IMR-90 (cell line): ENCODE measurements at places on chromosomes 5 and 9. TPM values are rescaled to one million over a fixed set of nuclear protein-coding genes. Genes with fewer than 3 reads are reported as not detected.

- no peak overlapping the region for H3K27ac ChIP-seq
- H3K4me3 ChIP-seq: no peak overlapping the region
- H3K4me1 ChIP-seq: 0 out of 2 replicates have a peak, but pooled peaks cover 2% of the 10 kb centered on the region
- H3K27me3 ChIP-seq: peaks cover 2% of the 10 kb centered on the region; the same call in 1 of the 2 replicates
- DNase-seq: peak; percentile 17
These were observed 71.4 kb downstream of the RALGPS1 start for GRCh38 chr9:126985870-126986498.

- no peak overlapping the region for H3K4me3 ChIP-seq
- H3K27ac ChIP-seq: no peak overlapping the region
- no peaks in the 10 kb centered on the region for H3K36me3 ChIP-seq
- no peaks in the 10 kb centered on the region for H3K27me3 ChIP-seq
- DNase-seq: peak; percentile 80
- peaks cover 21% of the 10 kb centered on the region for H3K4me1 ChIP-seq
These were observed 204.2 kb upstream of the HAPLN1 start for GRCh38 chr5:83924891-83925290.

- no peak overlapping the region for H3K4me3 ChIP-seq
- no peak overlapping the region for H3K27ac ChIP-seq
- H3K27me3 ChIP-seq: peaks cover 36% of the 10 kb centered on the region
- H3K36me3 ChIP-seq: no peaks in the 10 kb centered on the region
- no peaks in the 10 kb centered on the region for H3K4me1 ChIP-seq
These were observed 58.0 kb upstream of the PTPN3 start for GRCh38 chr9:109556061-109556460.

DNA sequence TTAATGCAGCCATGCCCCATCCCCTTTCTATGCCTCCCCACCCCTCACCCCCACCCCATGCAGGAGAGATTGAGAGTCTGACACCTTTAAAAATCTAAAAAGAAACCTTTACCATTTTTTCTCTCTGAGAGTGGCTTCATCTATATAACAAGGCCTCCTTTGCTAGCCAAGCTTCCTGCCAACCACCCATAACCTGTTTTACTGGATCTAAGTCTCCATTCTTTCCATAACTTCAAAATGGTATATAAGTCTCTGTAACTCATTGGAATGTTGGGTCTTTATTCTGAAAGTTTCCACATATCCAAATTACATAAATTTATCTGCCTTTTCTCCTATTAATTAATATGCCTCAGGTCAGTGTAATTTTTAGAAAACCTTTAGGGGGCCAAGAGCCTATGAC is 1174.0 kb downstream of the MAT2B start:
- H3K27me3 ChIP-seq: no peaks in the 10 kb centered on the region
- H3K4me3 ChIP-seq: no peak overlapping the region
- no peak overlapping the region for H3K27ac ChIP-seq
- no peaks in the 10 kb centered on the region for H3K4me1 ChIP-seq
- no peak for DNase-seq

The PCDHA7 gene
- total RNA-seq: under 0.01 and 0.18 TPM in 2 replicates

DNA sequence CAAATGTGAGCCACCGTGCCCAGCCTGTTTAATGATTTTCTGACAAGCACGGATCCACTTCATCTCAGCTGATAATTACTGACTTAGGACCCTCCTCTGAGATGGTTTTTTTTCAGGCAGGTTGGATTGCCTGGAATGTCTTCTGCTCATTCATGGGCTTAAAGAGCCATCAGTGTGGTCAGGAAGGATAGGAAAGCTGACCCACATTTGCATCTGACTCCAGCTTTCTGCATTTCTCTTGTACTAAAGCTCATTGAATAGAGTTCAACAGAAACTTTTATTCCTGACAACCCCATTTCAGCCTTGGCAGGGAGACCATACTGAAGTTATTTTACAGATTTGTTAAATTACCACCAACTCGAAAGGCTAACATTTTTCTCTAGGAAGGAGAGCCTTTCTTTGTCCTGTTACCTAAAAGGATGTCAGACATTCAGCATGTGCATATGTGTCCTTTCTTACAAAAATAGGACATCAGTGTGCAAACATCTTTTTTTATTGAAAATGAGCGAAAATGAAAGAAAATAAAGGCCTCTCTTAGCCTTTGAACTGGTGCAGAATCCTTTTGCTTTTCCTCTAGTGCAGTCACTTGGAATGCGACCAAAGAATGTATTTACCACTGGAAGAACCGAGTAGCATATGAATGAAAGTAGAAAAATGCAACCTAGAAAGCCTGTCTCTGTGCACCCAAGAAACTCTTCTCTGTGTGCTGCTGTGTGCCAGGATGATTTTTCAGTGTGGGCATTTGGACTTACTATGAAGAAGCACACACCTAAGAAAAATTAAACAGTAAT is 26.6 kb downstream of the ADCY2 start:
- H3K36me3 ChIP-seq: no peaks in the 10 kb centered on the region
- H3K4me1 ChIP-seq: no peaks in the 10 kb centered on the region
- H3K27me3 ChIP-seq: no peaks in the 10 kb centered on the region
- H3K27ac ChIP-seq: no peak overlapping the region

- no peaks in the 10 kb centered on the region for H3K4me1 ChIP-seq
- H3K27me3 ChIP-seq: no peaks in the 10 kb centered on the region
- no peaks in the 10 kb centered on the region for H3K36me3 ChIP-seq
These were observed 1040.5 kb downstream of the DTWD2 start for GRCh38 chr5:117947836-117948235.

The UBQLN1 gene
- 129 and 164 TPM in 2 replicates for total RNA-seq

The ANGPTL2 gene
- 9.5 and 14.7 TPM in 2 replicates for total RNA-seq

- DNase-seq: no peak
- H3K4me1 ChIP-seq: no peaks in the 10 kb centered on the region
- H3K36me3 ChIP-seq: no peaks in the 10 kb centered on the region
- H3K27ac ChIP-seq: no peak overlapping the region
- H3K27me3 ChIP-seq: no peaks in the 10 kb centered on the region
These were observed 132.3 kb upstream of the IRX2 start for GRCh38 chr5:2883771-2884170.

GRCh38 chr5:103244398-103244797 is 14.2 kb upstream of the MACIR start:
- peaks cover 3% of the 10 kb centered on the region for H3K4me1 ChIP-seq
- H3K27ac ChIP-seq: no peak overlapping the region
- no peak overlapping the region for H3K4me3 ChIP-seq
- no peaks in the 10 kb centered on the region for H3K36me3 ChIP-seq
- no peaks in the 10 kb centered on the region; the same call in 1 of the 2 replicates for H3K27me3 ChIP-seq

GRCh38 chr9:119986205-119986604 is 593.8 kb downstream of the CDK5RAP2 start:
- H3K4me3 ChIP-seq: no peak overlapping the region
- H3K27ac ChIP-seq: no peak overlapping the region
- H3K36me3 ChIP-seq: no peaks in the 10 kb centered on the region
- H3K4me1 ChIP-seq: no peaks in the 10 kb centered on the region
- H3K27me3 ChIP-seq: no peaks in the 10 kb centered on the region
- no peak for DNase-seq

DNA sequence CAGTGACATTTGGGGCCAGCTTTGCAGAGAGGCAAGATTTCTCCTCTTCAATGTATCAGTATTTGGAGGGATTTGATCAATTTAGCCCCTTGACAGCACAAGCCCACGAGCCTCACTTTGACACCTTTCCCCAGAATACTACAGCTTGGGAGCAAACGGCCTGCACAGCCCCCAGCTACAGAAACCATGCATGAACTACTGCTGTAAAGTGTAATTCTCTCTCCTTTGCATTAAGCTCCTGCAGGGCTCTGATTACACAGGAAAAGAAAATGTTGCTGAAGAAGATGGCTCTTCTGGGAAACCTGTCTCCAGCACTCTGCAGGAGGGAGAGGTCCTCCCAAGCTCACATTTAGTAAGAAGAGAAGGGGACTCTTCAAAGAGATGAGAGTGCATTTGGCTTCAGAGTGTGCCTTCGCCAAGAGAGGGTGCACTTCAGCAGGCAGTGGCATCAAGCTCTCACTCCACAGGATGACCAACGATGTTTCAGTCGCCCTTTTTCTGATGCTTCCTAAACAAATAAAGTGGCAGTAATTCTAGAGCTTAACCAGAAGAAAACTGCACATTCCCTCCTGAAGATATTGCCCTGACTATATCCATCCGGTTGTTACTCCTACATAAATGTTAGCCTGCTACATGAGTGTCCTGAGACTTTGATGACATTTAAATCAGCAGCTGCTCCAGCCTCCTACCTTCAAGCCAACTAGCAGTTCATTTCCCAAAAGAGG is 272.2 kb downstream of the AUH start:
- H3K4me3 ChIP-seq: no peak overlapping the region
- H3K36me3 ChIP-seq: no peaks in the 10 kb centered on the region
- DNase-seq: peak; percentile 73
- H3K4me1 ChIP-seq: peaks cover 11% of the 10 kb centered on the region

GRCh38 chr5:161098516-161098915 is 246.5 kb upstream of the ATP10B start:
- H3K27me3 ChIP-seq: no peaks in the 10 kb centered on the region
- no peak overlapping the region for H3K27ac ChIP-seq
